Upper lobe of right lung (tissue), 1 donor: ENCODE measurements at places on chromosomes 11 and 22.
A peak's percentile ranks its signal among the peaks of the same experiment; 100 is the strongest.

DNA sequence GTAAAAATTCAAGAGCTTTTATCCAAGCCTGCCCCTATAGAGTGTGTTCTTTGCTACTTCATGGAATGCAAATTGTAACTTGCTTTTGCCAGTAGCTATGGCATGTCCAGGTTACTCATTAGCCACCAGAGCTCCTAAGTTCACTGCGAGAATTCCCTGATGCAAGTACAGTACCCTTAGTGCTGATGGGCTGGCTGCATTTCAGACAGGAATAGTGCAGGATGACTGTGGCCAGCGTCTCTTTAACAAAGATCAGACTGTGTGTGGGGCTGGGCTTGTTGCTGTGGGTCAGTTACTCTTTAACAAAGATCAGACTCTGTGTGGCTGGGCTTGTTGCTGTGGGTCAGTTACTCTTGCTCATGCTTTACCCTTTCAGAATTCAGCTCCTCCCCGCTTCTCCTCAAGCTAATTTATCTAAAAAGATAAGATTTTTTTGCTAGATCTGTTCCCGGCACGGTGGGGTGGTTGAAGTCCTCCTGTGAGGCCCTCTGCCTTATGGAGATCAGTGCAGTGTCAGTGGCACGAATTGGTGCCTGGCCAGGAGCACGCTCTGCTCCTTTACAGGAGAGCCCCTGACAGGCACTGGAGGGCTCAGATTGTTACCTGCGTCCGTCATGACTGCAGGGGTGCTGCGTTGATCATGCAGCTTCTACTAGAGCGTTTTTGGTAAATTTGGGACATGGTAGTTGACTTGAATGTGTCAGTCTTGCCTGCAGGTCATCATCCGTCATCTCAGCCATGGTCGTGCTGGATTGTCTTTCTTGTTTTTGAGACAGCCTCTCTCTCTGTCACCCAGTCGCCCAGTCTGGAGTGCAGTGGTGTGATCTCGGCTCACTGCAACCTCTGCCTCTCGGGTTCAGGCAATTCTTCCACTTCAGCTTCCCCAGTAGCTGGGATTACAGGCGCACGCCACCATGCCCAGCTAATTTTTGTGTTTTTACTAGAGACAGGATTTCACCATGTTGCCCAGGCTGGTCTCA lies 27.0 kb downstream of the AP2A2 start:
- H3K4me3 ChIP-seq, result no peak overlapping the region
- H3K27me3 ChIP-seq, result no peaks in the 10 kb centered on the region
- H3K36me3 ChIP-seq, result peaks cover 5% of the 10 kb centered on the region
- H3K27ac ChIP-seq, result no peak overlapping the region
- peaks cover 11% of the 10 kb centered on the region for H3K4me1 ChIP-seq

GRCh38 chr11:120545813-120546212 lies 34.3 kb downstream of the GRIK4 start:
- H3K4me1 ChIP-seq, result peaks cover 11% of the 10 kb centered on the region
- H3K27me3 ChIP-seq, result peaks cover 5% of the 10 kb centered on the region
- H3K36me3 ChIP-seq, result no peaks in the 10 kb centered on the region
- DNase-seq, result no peak

DNA sequence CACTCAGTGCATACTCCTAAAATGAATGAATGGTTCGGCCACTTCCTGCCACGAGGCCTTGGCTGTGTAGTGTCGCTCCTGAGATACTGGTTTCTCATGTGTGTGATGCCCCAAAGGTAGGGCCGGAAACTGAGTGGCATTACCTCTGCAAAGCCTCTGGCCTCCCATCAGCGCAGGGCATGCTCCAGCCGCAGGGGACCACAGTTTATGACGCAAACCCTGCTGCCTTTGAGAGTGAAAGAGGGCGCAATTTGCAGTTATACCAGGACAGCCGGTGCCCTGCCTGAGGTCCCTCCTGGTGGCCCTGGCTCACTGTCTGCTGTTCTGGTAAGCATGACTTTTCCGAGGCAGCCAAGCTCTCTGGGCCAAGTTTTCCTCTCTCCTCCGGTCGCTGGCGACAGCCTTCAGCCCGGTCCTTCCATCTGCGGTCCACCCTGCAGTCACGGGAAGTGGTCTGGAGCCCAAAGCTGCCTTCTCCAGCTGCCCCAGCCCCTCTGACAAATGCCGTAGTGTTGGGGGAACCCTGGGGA lies 2.4 kb upstream of the FGF3 start:
- no peaks in the 10 kb centered on the region for H3K4me1 ChIP-seq
- no peak overlapping the region for H3K27ac ChIP-seq
- H3K4me3 ChIP-seq, result no peak overlapping the region
- no peaks in the 10 kb centered on the region for H3K36me3 ChIP-seq
- peaks cover 62% of the 10 kb centered on the region for H3K27me3 ChIP-seq

DNA sequence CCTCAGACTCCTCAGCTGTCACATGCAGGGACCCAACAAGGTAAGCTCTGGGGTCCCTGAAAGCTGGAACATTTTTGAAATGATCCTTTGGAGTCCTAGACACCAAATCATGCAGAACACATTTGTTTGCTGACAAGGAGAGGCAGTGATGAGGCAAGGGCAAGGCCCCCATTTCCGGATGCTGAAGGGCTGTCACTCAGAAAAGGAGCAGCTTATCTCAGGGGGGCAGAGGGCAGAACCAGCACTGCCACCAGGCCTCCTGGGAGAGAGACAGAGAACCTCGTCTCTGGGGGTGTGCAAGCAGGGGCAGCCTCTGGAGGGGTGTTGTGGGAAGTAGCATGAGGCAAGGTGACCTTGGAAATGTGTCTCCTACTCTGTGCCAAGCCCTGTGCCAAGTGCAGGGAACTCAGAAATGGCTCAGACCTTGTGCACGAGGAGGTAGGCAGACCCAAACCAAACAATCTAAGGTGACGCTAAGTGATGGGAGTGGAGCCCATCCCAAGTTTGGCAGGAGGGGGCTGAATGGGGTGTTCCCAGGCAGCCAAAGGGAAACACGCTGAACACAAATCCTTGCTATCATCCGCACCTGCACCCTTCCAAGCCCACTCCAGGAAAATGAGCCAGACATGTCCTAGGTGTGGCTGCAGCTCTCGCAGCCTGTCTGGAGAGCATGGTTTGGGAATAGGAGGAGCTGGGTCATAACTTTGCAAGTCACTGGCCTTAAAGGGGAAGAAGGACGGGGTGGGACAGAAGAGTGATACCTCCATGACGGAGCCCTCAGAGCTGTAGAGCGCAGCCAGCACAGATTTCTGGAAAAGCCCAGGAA lies 94.2 kb downstream of the PDE2A start:
- H3K4me3 ChIP-seq, result no peak overlapping the region
- peaks cover 5% of the 10 kb centered on the region for H3K4me1 ChIP-seq
- peaks cover 8% of the 10 kb centered on the region for H3K27me3 ChIP-seq
- peak; percentile 45 for DNase-seq
- no peak overlapping the region for H3K27ac ChIP-seq

- H3K36me3 ChIP-seq, result no peaks in the 10 kb centered on the region
- H3K4me1 ChIP-seq, result peaks cover 7% of the 10 kb centered on the region
- H3K4me3 ChIP-seq, result no peak overlapping the region
- no peak overlapping the region for H3K27ac ChIP-seq
- H3K27me3 ChIP-seq, result no peaks in the 10 kb centered on the region
- DNase-seq, result no peak
These were observed 89.9 kb upstream of the PRDM11 start for GRCh38 chr11:45056529-45056928.

DNA sequence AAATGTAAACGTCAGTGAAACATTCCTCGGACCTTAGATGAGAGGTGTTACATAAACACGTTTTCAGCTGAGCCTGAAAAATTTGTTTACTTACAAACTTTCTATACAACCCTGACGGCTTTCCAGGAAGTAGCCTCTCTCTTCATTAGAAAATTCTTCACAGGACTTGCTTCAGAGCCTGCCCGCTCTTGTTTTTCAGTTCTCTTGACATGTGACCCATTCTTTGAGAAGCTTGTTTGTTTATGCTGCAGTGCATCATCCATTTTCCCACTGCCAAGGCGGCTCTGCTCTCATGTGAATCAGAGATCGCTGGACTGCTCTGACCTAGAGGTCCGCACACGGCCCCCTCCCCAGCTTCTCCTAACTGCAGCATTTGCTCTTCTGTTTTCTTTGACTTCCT lies 47.9 kb upstream of the ARHGAP42 start:
- no peak overlapping the region for H3K4me3 ChIP-seq
- DNase-seq, result no peak
- H3K27me3 ChIP-seq, result no peaks in the 10 kb centered on the region
- no peaks in the 10 kb centered on the region for H3K36me3 ChIP-seq

DNA sequence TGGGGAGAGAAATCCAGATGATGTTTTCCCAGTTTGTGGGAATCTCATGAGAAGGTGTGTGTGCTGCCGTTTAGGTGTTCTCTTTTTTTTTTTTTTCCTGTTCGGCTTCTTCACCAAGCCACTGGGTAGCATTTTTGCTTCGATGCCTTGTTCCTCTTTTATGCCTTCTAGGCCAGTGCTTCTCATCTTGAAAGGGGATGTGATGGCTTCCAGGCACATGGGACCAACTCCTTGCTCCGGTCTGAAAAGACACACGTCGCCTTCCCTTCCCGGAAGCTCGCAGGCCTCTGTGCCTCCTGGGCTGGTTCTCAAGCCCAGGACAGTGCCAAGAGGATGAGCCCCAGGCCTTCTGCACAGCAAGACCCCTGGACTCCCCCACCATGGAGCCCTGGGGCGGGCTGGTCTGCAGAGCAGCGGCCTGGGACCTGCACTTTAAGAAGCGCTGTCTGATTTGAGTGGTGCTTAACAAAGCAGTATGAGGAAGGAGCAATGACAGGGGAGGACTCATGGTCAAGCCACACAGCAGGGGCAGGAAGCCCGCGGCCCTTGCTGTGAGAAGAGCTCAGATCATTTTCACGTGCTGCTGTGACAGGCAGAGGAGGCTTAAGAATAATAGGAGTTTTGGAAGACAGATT lies 158.8 kb downstream of the MPPED1 start:
- no peak overlapping the region for H3K4me3 ChIP-seq
- no peak overlapping the region for H3K27ac ChIP-seq

DNA sequence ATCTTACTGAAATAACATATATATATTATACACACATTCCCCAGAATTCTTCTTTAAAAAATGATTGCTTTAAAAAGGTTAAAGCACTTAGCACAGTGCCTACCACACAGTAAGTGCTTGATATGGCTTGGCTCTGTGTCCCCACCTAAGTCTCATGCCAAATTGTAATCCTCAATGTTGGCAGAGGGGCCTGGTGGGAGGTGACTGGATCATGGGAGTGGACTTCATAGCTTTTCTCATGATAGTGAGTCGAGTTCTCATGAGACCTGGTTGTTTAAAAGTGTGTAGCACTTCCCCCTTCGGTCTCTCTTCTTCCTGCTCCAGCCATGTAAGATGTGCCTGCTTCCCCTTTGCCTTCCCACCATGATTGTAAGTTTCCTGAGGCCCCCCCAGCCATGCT lies 6.2 kb downstream of the CRYAB start:
- H3K4me1 ChIP-seq, result no peaks in the 10 kb centered on the region
- no peak overlapping the region for H3K4me3 ChIP-seq
- DNase-seq, result no peak

DNA sequence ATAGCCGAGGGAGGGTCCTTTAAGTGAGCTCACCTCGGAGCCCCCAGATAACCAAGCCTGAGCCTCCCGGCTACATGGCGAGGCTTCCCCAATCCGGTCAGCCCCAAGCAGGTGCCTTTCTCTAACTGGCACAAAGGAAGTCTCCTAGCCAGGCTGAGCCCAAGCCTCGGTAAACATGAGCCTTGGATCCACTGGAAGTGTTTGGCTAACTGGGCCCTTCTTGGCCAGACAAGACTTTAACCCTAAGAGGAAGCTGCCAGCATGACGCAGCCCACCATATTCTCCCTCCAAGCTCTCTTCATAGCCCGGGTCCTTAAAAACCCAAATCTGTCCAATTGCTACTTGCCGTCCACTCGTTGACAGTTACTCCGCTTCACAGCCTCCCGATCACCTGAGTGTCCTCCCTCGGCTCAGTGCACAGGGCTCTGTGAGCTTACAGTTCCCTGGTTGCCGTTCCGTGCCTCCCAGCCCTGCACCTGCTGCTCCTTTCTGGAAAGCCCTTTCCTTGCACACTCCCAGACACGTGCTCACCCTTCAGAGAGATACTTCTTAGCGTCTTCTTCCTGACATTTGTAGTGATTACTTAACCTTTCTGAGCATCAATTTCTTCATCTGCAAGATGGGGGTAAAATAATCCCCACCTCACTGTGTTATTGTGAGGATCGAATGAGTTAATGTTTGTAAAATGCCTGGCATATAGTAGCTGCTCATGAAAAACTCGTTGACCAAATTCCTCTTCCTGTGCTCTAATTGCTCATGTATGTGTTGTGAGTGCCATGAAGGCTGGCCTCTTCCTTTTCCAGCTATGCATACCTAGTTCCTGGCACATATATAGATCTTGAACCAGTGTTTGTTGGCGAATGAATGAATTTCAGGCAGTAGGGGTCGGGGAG lies 25.6 kb downstream of the TXN2 start:
- DNase-seq, result no peak
- H3K36me3 ChIP-seq, result no peaks in the 10 kb centered on the region
- peak overlapping the region; percentile 90 for H3K27ac ChIP-seq
- H3K4me1 ChIP-seq, result peaks cover 60% of the 10 kb centered on the region
- peak overlapping the region; percentile 61 for H3K4me3 ChIP-seq
- H3K27me3 ChIP-seq, result no peaks in the 10 kb centered on the region

DNA sequence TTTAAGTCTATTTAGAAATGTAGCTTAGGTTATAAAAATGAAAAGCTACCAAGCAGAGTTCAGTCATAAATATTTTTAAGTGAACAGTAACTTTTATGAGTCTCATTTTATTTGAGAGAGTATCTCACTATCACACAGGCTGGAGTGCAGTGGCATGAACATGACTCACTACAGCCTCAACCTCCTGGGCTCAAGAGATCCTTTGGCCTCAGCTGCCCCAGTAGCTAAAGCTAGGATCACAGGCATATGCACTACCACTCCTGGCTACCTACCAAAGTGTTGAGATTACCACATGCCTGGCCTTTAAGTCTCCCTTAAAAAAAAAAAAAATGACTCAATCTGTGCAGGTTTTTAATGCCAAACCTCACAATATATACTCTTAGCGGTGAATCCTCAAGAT lies 34.7 kb upstream of the CLNS1A start:
- no peaks in the 10 kb centered on the region for H3K4me1 ChIP-seq
- H3K4me3 ChIP-seq, result no peak overlapping the region
- DNase-seq, result no peak
- H3K36me3 ChIP-seq, result peaks cover 98% of the 10 kb centered on the region
- no peak overlapping the region for H3K27ac ChIP-seq

GRCh38 chr22:41508770-41509170 lies 35.5 kb downstream of the POLR3H start:
- no peak for DNase-seq
- no peaks in the 10 kb centered on the region for H3K27me3 ChIP-seq
- H3K4me3 ChIP-seq, result no peak overlapping the region
- peaks cover 72% of the 10 kb centered on the region for H3K36me3 ChIP-seq
- H3K4me1 ChIP-seq, result no peaks in the 10 kb centered on the region

- H3K4me1 ChIP-seq, result no peaks in the 10 kb centered on the region
- H3K27ac ChIP-seq, result no peak overlapping the region
- H3K27me3 ChIP-seq, result no peaks in the 10 kb centered on the region
- no peak for DNase-seq
- H3K36me3 ChIP-seq, result peaks cover 11% of the 10 kb centered on the region
- H3K4me3 ChIP-seq, result no peak overlapping the region
These were observed 13.2 kb upstream of the PARVG start for GRCh38 chr22:44167501-44167900.

- no peaks in the 10 kb centered on the region for H3K36me3 ChIP-seq
- DNase-seq, result no peak
- no peaks in the 10 kb centered on the region for H3K27me3 ChIP-seq
- H3K4me3 ChIP-seq, result no peak overlapping the region
These were observed 271.4 kb downstream of the ETS1 start for GRCh38 chr11:128315933-128316332.

GRCh38 chr11:62553080-62553838 lies 6.7 kb upstream of the AHNAK start:
- H3K4me1 ChIP-seq, result peaks cover 95% of the 10 kb centered on the region
- peak overlapping the region; percentile 29 for H3K4me3 ChIP-seq
- no peaks in the 10 kb centered on the region for H3K27me3 ChIP-seq
